Fibroblast of skin of back (primary cell): ENCODE measurements at places on chromosomes 13 and 19.
A peak's percentile ranks its signal among the peaks of the same experiment; 100 is the strongest.

- DNase-seq: peak; percentile 56
Observed at GRCh38 chr13:44934724-44935123, 54.5 kb downstream of the NUFIP1 start.

DNA sequence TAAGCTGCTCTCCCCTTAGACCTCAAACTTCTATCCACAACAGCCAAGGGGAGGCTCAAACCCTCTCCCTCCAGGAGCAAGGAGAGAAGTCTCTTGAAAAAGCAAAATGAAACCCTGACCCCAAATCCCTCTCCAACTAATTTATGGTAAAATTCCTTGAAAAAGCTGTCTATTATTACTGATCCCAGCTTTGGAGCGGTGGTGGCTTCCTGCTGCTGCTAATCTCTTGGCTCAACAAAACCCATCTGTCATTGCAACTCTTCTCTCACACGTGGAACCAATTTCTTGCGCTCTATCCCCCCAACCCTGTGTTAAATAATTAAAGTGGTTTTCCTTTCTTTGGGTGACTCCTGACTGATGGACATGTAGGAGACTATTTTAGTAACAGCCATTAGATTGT lies 64.1 kb upstream of the OXGR1 start:
- DNase-seq: peak; percentile 45

DNA sequence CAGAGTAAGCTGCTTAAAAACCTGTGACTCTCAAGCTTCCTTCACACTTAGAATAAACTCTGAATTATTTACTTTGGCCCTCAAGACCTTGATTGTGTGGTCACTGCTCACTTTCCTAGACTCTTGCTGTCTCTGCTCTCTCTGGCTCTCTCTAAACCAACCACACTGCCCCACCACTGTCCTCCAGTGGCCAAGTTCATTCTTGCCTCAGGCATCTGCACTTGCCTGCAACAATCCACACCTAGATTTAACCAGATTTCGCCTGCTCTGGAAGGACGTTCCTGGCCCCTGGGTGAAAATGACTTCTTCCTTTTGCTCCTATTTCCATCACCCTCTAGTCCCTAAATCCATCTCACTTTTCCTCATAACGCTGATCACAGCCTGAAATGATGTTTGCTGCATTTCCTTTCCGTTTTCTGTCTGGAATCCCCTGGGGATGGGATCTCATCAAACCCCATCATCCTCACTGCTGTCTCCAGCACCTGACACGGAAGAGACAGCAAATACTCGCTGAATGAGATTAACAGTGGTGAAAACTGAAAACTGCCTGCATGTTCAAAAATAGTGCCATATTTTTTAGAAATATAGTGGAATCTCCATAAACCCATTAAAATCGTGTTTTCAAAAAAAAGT lies 232.6 kb downstream of the UQCRFS1 start:
- DNase-seq: peak; percentile 68

- DNase-seq: no peak
Observed at GRCh38 chr19:42555317-42555716, 27.0 kb upstream of the CEACAM1 start.

- DNase-seq: no peak
Observed at GRCh38 chr13:50078231-50078894, 63.1 kb downstream of the KCNRG start.

- DNase-seq: no peak
Observed at GRCh38 chr13:46578590-46578975, 25.6 kb downstream of the LRCH1 start.

- no peak for DNase-seq
Observed at GRCh38 chr19:7921302-7921966, 1.3 kb downstream of the SNAPC2 start.

DNA sequence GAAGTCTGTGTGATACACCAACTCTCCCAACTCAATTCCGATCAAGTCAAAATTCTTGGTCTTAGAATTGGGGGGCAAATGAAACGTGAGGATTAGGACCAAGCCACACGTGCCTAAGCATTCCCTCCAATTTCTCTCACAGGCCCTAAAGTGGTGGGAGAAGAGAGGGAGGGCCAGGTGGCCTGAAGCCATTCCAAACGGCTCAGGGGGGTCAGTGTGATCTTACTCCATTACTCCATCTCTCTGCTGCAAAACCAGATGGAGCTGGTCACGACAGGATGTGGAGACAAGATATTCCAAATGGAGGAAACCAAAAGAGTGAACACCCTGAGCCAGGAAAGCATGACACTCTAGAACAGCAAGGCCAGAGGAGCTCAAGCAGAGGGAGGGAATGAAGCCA lies 195.4 kb downstream of the FOXO1 start:
- DNase-seq: no peak

DNA sequence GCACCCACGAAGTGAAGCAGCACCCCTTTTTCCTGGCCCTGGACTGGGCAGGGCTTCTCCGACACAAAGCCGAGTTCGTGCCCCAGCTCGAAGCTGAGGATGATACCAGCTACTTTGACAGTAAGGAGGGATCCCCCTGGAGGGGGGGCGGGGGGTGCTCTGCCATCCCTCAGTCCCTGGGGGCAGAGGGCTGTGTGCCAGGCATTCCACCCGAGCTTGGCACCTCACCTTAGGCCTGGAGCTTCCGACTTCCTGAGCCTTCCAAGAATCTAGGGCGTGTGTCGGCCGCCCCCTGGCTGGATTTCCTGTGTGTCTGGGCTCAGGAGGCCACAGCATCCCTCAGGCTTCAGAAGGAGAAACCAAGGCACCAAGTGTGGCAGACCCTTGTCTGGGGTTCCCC lies 15.7 kb upstream of the PIK3R2 start:
- DNase-seq: no peak
